ENCODE measurements at places on chromosomes 4 and X.

GRCh38 chrX:65035446-65035770 lies 59.2 kb upstream of the ZC4H2 start:
- DNase-seq = no peak

- no peak for DNase-seq
Measured at GRCh38 chr4:68180849-68181526, 51.3 kb upstream of the TMPRSS11F start.

- no peak for DNase-seq
Measured at GRCh38 chrX:19698122-19698521, 182.8 kb upstream of the MAP3K15 start.

DNA sequence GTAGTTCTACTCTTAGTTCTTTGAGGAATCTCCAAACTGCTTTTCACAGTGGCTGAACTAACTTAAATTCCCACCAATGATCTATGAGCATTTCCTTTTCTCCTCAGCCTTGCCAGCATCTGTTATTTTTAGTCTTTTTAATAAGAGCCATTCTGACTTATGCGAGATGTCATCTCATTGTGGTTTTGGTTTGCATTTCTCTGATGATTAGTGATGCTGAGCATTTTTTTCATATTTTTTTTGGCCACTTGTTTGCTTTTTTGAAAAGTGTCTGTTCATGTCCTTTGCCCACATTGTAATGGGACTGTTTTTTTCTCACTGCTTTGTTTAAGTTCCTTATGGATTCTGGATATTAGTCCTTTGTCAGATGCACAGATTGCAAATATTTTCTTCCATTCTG lies 21.5 kb upstream of the PHKA1 start:
- DNase-seq = no peak

DNA sequence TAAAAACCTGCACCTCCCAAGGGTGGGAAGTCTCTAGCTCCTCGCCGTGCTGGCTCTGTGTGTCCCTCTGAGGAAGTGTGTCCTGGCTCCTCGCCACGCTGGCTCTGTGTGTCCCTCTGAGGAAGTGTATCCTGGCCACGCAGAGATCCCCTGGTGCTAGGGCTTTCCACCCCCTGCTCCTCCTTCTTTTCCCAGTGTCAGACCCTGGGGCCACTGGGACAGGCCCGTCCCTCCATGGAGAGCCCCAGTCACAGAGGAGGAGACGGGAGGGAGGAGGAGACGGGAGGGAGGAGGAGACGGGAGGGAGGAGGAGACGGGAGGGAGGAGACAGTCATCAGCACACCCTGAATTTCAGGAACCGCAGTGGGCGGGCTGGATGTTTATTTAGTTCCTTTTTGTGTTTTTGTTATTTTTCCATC lies 53.8 kb upstream of the HGFAC start:
- DNase-seq = no peak

DNA sequence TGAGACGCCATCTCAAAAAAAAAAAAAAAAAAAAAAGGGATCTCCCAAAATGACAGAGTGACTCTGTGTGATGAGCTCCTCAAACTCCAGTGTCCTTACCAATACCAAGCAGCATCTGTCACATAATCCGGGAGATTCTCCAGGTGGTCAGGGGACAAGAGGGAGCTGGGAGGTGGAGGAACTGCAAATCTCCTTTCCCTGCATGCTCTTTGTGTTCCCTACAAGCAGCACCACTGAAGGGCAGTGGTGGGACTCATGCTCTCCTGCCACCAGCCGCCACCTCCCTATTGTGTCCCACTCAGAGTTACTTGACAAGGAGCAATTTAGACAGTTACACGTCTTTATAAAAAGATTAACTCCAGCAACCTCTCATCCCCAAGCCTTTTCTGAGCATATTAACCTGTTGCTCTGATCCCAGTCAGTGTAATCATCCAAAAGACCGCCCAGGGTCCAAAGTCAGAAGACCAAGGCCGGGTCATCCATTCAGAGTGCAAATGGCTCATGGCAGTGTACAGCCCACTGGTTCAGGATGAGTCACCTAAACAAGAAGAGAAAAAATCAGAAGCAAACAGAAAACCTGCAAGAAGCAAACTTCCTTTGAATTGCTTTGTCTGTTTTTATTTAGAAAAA lies 23.6 kb downstream of the MGST2 start:
- no peak for DNase-seq

DNA sequence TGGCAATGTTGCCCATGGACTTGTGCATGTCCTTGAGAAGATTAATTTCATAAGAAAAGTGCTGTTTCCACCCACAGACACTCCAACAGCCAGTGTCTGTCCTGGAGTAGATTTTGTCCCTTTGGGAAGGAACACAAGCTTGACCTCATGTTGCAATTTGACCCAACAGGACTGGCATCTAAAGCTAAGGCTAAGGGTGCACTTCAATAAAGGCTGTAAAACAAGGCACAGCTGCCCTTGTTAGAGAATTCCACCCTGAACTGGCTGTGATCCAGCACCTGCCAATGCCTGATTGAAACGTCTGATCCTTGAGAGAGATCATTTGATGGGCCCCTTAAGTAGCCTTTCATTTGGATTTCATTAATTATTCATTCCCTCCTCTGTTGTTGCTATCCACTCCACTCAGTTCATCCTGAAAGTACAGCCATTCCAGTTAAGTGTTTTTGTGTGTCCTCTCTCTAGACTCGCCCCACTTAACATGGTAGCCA lies 56.2 kb downstream of the CD99L2 start:
- no peak for DNase-seq

GRCh38 chrX:151902813-151903591 lies 9.7 kb upstream of the MAGEA4 start:
- DNase-seq = no peak

DNA sequence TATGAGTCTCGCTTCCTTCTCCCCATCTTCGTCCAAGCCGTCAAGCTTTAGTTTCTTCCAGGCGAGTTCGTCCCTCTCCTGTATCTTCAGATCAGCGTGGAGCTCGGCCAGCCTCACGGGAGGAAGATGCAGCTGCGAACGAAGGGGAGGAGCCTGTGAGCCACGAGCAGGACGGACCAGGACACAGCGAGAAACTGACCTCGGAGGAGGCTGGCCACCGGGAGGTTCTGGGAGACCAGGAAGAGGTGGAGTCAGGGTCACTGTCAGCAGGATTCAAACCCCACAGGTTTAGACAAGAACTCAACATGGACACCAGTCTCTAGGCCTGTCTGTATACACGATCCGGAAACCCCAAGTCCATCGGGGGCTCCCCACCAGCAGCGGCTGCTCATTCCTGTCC lies 7.3 kb downstream of the LRPAP1 start:
- DNase-seq = no peak

DNA sequence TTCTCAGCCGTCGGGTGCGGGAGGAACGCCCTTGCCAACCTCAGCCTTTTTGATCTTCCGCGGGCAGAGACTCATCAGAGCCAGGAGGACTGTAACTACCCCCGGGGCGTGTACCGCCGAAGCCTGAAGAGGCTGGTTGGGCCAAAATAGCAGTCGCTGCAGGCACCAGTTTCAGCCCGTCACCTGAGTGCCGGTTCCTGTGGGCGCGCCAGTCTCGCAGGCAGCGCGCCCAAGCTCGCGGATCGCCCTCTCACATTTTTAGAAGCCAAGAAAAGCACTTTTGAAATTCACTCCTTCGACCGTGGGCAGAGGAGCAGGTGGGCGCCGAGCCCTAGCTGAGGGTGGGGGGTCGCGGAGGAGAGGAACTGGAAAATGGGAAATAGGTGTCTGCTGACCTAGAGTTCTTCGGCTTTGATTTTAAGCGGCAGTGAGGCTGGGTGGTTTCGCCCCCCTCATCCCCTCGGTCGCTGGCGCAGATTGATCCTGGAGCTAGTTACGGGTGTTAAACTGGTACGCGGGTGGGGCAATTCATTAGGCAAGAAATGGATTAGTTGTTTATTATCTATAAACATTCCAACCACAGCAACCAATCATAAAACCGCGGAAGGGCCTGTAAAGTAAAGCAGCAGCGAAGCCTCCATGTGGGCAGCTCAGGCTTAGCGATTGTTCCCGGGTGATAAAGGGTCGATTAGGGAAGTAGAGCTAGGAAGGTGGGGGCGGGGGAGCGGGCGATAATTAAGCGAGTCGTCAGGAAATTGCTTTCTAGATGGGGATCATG lies 69.2 kb downstream of the FBXO8 start:
- no peak for DNase-seq

DNA sequence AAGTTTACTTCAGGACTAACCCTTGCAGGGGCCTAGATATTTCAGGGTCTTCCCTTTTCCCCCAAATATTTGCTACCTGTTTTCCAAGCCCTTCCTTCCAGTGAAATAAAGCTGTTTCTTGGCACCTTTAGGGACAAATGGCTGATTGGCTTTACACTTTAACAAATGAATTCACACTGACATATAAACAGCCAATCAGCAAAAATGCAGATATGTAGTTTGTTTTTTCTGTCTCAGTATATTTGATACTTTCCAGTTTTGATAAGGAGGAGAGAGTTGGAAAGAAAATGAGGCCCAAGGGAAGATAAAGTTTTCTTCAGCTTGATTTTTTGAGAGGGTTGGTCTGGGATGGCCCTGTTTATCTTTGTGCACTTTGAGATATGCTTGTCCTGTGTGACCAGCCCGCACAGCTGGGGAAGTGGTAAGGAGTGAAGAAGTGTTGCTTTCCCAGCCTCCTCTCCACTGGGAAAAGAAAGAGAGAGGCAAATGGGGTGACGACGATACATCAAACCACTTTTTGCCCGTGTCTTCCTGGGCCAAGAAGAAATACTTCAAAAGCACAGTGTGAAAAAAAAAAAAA lies 67.5 kb downstream of the MGST2 start:
- DNase-seq = no peak

DNA sequence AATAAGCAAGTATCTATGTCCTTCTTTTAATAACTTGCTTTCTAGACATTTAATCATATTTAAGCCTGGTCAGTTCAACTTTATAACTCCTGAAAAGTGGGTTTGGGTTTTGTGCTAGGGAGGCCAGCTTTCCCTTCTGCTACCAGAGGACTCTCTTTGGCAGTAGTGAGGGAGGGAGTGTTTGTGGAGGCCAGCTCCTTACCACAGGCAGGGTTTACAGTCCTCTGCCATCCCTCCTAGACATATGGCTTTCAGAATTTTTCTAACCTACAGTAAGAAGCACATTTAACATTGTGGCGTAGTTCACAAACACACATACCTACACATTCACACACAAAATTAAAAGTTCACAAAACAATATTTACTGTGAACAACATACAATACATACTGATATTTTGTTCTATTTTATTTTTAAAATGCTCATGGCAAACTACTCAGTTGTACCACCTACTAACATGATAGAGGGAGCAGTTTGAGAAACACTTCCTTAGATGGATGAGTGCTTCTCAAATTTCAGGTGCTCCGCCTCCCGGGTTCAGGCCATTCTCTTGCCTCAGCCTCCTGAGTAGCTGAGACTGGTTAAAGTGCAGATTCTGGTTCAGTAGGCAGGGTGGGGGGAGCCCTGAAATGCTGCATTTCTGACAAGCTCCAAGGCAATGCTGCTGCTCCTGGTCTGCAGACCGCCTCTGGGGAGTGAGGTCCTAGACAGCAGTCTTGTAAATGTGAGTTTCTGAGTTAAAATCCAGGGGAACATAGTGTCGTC lies 86.7 kb downstream of the PTTG2 start:
- DNase-seq = no peak

GRCh38 chr4:1475277-1476139 lies 69.3 kb upstream of the NKX1-1 start:
- DNase-seq = no peak

- no peak for DNase-seq
Measured at GRCh38 chr4:159422626-159423025, 319.7 kb downstream of the RAPGEF2 start.

DNA sequence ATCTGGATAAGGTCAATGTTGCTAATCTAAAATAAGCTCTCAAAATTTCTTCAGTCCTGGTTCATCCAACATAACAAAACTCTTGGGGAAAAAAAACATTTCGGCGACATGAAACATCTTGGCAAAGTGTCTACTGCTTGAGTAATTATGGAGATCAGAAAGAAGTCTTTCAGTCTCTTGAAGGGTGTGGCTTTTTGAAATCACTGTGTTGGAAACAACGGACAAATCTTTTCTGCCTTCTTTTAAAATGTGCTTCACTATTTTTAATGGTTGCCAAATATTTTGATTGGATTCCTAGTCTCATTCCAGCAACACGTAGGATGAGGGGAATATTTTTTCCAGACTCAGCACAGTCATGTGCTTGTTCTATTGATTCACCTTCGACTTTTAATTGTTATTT lies 138.6 kb downstream of the KLHL8 start:
- DNase-seq = no peak

GRCh38 chr4:123127875-123128274 lies 205.5 kb upstream of the NUDT6 start:
- no peak for DNase-seq

- DNase-seq = no peak
Measured at GRCh38 chrX:51852621-51853020, 40.8 kb upstream of the MAGED1 start.

DNA sequence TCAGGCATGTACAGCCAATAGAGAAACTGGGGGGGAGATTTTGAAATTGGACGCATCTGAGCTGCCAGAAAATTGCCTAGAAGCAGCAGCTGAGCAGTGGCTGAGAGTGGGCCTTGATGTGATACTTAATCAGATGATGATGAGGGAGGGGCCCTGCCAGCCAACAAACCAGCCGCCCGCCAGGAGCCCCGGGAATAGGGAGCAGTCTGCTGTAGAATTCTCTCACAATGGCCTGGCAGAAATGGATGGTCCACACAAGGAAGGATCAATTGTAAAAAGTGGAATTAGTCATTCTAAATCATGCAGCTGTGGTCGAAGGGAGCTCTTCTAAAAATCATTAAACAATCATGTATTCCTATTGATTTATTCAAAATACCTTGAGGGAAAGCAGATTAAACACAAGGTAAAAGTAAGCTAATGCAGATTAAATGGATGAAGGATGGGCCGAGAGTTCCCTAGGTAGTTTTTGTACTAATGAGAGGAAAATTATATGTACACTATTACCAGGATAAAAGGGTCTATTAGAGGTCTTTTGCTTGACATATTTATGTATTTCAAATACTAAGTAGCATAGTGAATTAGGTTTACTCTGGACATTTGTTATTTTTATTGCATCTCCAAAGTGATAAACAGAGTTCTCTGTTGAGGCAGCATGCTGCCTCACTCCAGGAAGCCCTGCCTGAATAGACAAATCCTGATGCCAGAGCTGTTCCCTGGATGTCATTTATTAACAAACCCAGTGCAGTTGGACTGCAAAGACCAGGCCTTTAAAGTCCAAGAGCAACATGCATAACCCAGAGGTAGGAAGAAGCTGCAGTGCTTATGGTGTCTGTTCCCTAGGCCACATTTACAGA lies 91.3 kb downstream of the NKX6-1 start:
- no peak for DNase-seq

GRCh38 chr4:89212666-89213381 lies 94.8 kb downstream of the GPRIN3 start:
- no peak for DNase-seq

DNA sequence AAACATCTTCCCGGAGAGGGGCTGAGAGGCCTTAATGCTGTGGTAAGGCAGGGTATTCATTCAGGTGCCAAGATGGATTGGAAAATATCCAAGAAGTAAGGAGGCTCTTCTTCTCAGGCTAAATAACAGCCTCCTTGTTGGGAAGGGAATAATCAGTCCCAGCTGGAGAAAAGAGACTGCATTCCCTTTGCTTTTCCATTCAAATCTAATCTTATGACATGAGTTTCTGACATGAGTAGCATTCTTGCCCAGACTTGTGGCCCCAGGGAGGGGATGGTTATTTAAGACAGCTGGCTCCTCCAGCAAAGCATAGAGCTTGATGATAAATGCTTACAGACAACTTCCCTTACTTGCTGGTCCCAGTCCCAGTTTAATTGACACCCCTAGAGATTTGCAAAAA lies 98.3 kb downstream of the DCLK2 start:
- no peak for DNase-seq
